Dermis blood vessel endothelial cell (primary cell): ENCODE measurements at places on chromosomes 7 and 10. TPM values are rescaled to one million over a fixed set of nuclear protein-coding genes. Genes with fewer than 3 reads are reported as not detected.

The PLEKHS1 gene
- total RNA-seq = not detected in 2 replicates

The YAE1 gene
- total RNA-seq = 16.2 and 22.3 TPM in 2 replicates

The CYP3A4 gene
- total RNA-seq = not detected in 2 replicates

- no peak for DNase-seq
Measured at GRCh38 chr7:107847168-107847835, 43.7 kb upstream of the DLD start.
